ENCODE measurements at places on chromosomes 3 and 15.

DNA sequence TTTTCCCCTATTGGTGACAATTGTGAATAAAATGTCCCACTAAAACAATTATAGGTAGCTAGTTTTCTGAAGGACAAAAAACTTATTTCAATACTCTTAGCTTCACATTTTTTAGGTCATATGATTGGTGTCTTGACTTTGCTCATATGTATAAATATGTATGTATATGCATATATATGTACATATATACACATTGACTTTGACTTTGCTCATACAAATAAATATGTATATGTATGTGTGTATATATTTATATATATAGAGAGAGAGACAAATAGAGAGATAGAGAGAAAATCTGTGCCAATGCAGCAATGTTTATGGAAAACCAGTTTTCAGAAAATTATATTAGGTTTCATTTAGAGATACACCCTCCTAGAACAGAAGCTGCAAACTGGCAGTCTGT is 5.7 kb downstream of the MDFIC2 start:
- no peak for DNase-seq

GRCh38 chr15:80613762-80614365 is 81.2 kb upstream of the ABHD17C start:
- DNase-seq = no peak

GRCh38 chr3:139764069-139764905 is 86.5 kb upstream of the NMNAT3 start:
- no peak for DNase-seq

DNA sequence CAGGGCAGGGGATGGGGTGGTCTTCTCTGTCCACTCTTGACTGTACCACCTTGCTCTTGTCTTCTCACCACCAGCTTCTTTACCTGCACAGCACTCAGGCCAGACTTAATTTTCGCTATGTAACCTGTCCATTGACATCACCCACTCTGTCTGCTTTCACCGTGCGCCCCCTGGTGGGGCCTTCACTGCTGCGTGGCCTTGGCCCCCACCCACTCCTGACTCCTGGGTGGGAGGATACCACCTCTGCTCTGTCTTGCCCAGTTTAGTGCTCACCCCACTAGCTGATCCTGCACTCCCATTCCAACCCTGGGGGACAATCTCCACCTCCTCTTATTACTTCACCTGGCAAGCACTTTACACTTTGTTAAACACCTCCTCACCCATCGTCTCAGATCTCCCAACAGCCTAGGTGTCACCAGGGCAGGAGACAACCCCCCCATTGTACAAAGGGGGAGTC is 17.7 kb downstream of the PTH1R start:
- peak; percentile 70 for DNase-seq

DNA sequence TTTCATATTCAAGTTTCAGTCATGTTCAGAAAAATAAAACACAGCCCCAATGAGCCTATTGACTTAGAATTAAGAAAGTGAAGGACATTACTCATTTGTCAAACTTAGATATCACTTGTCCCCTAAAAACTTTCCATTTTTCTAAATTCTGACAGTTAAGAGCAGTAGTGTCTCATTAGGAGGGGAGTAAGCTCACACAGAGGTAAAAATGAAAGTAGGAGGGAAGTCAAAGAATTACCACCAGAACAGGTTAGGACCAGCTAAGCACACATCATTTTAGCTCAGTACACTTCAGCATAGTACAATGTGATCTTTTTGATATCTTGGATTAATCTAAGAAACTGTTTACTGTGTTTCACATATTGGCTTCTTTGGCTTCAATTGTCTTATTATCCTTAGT is 64.3 kb downstream of the OSTN start:
- no peak for DNase-seq

DNA sequence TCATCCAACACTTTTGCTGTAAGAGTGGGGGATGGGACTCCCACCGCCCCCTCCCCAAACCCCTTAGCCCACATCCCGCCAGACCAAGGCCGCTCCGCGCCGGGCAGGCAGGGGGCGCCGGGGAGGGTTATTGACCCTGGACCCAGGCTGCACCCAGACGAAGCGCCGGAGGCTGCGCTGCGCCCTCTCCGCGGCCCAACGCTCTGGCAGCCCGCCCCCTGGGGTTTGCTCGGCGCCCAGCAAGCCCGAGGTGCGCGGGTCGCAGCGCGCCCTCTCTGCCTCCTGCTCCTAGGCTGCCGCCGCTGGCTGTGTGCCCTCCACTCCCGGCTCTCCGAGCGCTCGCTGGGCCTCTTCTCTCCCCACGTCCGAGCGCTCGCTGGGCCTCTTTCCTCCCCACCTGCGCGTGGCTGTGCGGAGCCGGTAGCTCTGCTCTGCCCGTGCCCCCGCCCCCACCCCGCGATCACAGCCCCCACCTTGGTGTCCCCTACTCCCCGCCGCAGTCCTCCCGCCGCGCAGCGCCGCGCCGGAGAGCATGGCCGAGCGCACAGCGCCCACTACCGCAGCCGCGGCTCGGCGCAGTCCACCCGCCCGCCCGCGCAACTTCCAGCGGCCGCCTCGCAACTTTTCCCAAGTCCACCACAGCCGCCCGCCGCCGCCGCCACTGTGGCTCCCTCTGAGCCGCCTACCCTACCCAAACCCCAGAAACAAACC is 1.2 kb downstream of the MECOM start:
- DNase-seq = no peak

GRCh38 chr3:1026395-1026794 is 66.4 kb upstream of the CNTN6 start:
- no peak for DNase-seq

DNA sequence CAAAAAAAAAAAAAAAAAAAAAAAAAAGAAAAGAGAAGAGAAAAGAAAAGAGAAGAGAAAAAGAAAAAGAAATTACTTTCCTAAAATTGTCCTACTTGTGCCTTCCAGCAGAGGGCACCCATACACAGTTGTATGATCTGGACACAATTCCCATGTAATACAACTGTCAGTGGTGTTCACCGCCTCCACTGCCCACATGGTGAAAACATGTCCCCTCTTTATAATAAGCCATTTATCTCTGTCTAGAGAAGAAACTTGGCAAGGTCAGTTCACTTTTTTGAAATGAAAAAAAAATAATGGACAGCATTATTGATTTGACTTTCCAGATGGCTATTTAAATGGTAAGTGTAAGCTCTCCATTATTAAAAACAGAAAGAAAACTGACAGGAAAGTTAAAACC is 459.4 kb downstream of the GBE1 start:
- DNase-seq = no peak

- DNase-seq = no peak
Measured at GRCh38 chr15:81534124-81534523, 160.1 kb upstream of the TMC3 start.

- DNase-seq = no peak
Measured at GRCh38 chr3:145719114-145719513, 441.9 kb downstream of the PLOD2 start.

GRCh38 chr3:196782511-196782910 is 42.9 kb downstream of the PAK2 start:
- no peak for DNase-seq

GRCh38 chr3:124856677-124857076 is 30.5 kb downstream of the ITGB5 start:
- no peak for DNase-seq

GRCh38 chr15:73986055-73986775 is 5.9 kb downstream of the STOML1 start:
- DNase-seq = no peak

All from stimulated activated CD8-positive, alpha-beta memory T cell treated with anti-CD3 and anti-CD28 coated beads, Interleukin-4, amount 100 ng/mL, for 4 hours (primary cell).